ENCODE measurements at places on chromosomes 2 and 18.

DNA sequence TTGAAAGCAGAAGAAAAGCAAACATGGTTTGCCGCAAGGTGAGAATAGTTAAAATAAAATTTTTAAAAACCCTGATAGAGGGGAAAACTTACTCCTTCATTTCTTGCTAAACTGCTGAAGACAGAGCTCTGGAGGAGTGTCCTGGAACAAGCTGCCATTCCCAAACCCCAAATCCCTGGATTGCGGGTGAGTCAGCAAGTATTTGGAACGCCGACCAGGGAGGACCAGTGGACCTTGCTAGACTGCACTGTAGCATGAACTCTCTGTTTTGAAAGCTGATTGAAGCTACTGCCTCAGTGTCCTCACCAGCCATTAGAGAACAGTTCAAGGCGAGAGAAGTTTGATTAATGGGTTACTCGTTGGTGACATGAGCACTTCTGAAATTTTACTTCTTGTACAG, 99.4 kb upstream of the RASGRP3 start:
- peaks cover 12% of the 10 kb centered on the region for H3K27me3 ChIP-seq
- no peaks in the 10 kb centered on the region for H3K36me3 ChIP-seq
- no peak overlapping the region for H3K4me3 ChIP-seq
- no peak overlapping the region for H3K27ac ChIP-seq
- ATAC-seq, result no peak
- no peaks in the 10 kb centered on the region for H3K4me1 ChIP-seq

- H3K27ac ChIP-seq, result no peak overlapping the region
- no peaks in the 10 kb centered on the region for H3K36me3 ChIP-seq
- no peaks in the 10 kb centered on the region for H3K4me1 ChIP-seq
- no peaks in the 10 kb centered on the region for H3K27me3 ChIP-seq
- no peak for ATAC-seq
- H3K4me3 ChIP-seq, result no peak overlapping the region
Measured at GRCh38 chr18:55262021-55262560, 302.8 kb upstream of the CCDC68 start.

DNA sequence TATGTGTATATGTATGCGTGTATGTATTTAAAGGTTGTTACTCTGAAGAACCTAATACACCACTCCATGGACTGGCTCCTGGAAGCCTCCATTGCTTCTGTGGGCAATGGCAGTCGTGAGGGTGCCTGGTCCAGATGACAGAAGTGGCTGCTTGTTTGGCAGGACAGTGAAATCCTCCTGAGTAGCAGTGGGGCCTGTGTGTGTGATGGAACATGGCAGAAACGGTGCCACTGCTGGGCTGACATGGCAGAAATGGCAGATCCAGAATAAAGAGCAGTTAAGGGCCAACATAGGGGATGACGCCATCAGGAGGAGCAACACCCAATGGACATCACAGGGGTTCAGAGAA, 6.1 kb upstream of the CPLX4 start:
- peak; percentile 24 for ATAC-seq
- peaks cover 38% of the 10 kb centered on the region for H3K36me3 ChIP-seq
- no peaks in the 10 kb centered on the region for H3K27me3 ChIP-seq
- no peaks in the 10 kb centered on the region for H3K4me1 ChIP-seq

DNA sequence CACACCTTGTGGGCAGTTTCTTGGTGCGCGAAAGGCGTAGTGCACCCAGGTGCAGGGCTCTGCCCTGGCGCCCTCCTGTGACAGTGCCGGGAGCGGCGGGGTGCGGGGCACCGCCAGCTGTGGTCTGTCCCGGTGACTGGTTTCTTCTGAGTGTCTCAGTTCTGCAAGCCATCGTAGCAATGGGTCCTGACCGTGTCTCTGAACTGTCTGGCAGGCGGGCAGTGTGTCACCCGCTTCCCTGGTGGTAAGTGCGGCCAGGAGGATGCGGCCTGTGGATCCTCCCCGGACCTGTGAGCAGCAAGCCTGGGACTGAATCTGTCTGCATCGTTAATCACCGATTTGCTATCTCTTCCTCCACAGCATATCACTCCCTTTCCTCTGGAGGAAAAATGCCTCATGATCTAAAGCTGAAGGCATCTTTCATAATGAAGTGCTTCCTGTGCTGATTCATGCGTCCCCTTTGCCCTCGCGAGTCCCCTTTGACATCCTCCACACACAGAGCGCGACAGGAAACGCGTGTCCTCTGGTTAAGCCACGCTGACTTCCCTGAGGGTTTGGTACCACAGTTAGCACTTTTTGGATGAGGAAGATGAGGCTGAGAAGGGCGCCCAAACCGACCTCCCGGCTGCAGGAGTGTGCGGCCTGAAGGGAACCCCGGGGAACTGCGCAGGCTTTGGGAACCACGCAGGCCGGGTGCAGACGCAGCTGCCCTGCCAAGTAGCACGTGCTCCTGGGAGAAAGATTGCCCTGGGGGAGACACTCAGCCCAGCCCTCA, 416.0 kb upstream of the HS6ST1 start:
- H3K4me3 ChIP-seq, result no peak overlapping the region
- H3K36me3 ChIP-seq, result no peaks in the 10 kb centered on the region
- H3K4me1 ChIP-seq, result no peaks in the 10 kb centered on the region

- H3K4me3 ChIP-seq, result no peak overlapping the region
- no peaks in the 10 kb centered on the region for H3K27me3 ChIP-seq
- H3K4me1 ChIP-seq, result no peaks in the 10 kb centered on the region
- H3K36me3 ChIP-seq, result no peaks in the 10 kb centered on the region
Measured at GRCh38 chr2:107322416-107322815, 436.4 kb upstream of the ST6GAL2 start.

DNA sequence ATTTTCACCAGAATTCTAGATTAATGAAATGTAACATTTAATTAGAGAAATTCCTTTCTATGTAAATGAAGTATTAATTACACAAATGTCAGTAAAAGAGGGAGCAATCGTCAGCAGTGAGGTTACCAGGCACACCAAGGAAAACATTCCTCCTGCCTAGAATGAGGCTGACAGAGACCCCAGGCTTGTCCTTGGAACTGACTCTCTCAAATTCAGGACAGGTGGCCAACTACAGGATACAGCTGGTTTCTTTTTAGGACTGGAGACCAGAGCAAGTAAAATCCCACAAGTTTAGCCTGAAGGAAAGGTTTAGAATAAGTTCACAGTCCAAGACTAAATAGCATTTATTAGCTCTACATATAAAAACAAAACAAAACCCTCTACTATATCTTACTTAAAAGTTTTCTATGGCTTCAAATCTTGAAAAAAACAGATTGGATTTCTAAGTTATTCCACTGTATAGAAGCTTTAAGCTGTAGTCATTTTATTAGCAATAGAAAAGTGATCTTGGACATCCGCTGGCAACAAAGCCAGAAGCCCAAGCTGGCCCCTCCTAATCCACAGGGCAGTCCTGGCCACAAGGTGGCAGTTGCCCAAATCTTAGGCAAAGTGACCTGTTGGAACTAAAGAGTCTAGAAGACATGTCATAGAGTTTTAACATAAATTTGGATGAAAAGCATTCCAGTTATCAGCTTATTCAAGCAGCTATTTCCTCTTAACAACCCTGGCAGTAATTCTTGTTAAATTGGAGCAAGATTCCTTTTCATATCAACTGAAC, 81.0 kb downstream of the SP3 start:
- ATAC-seq, result no peak
- no peaks in the 10 kb centered on the region for H3K4me1 ChIP-seq
- H3K27me3 ChIP-seq, result peaks cover 14% of the 10 kb centered on the region

DNA sequence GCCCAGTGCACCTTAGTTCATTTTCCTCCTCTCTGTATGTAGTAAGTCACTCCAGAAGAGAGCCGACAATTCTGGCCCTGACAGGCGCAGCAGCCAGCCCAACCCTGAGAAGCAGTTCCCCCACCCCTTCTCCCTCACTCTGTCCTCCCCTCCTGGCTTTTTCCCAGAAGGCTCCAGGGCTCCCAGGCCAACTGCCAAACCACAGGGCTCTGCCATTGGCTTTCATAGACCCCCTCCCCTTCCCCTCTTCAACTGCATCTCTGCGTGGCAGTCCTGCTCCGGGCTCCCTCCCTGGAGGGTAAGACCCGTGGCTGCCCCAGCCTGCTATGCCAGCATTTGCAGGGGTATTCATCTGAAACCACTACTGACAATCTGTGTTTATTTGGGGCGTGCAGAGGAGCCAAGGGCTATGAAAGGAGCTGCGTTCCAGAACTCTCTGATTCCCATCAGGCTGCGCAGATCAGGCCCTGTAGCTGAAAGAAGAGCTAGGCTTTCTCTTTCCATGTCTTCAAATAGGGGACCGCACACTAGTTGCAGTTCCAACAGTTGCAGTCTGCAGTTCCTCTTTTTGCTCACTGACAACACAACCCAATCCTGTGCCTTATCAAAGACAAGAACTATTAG, 388.6 kb upstream of the TNP1 start:
- no peaks in the 10 kb centered on the region for H3K4me1 ChIP-seq
- H3K36me3 ChIP-seq, result no peaks in the 10 kb centered on the region
- ATAC-seq, result no peak
- no peak overlapping the region for H3K4me3 ChIP-seq

GRCh38 chr2:229686122-229686919, 28.0 kb downstream of the DNER start:
- H3K27ac ChIP-seq, result no peak overlapping the region
- peaks cover 32% of the 10 kb centered on the region for H3K27me3 ChIP-seq
- ATAC-seq, result no peak
- H3K4me1 ChIP-seq, result no peaks in the 10 kb centered on the region
- no peak overlapping the region for H3K4me3 ChIP-seq
- no peaks in the 10 kb centered on the region for H3K36me3 ChIP-seq

DNA sequence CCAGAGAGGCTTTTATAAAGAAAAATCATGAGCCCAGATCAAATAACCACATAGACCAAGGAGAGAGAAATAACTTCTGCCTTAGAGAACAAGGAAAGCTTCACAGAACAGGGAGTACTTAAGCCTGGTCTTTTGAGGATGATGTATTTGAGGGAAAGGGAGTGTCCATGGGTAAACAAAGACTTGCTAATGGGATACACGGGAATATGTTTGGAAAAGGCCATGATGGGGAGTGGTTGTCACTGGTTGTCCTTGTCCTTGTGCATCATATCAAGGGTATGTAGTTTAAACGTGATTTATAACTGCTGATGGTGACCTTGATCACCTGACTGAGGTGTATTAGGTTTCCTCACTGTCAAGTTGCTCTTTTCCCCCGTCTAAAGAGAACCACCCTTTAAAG, 169.9 kb downstream of the FAM210A start:
- ATAC-seq, result no peak
- no peak overlapping the region for H3K4me3 ChIP-seq
- no peak overlapping the region for H3K27ac ChIP-seq
- H3K27me3 ChIP-seq, result no peaks in the 10 kb centered on the region

GRCh38 chr2:237090906-237091305, 5.2 kb downstream of the COPS8 start:
- no peak overlapping the region for H3K4me3 ChIP-seq
- H3K27me3 ChIP-seq, result no peaks in the 10 kb centered on the region
- ATAC-seq, result no peak
- no peak overlapping the region for H3K27ac ChIP-seq
- peaks cover 80% of the 10 kb centered on the region for H3K36me3 ChIP-seq
- no peaks in the 10 kb centered on the region for H3K4me1 ChIP-seq

GRCh38 chr2:7633566-7634153, 716.4 kb downstream of the RNF144A start:
- no peaks in the 10 kb centered on the region for H3K27me3 ChIP-seq
- H3K36me3 ChIP-seq, result no peaks in the 10 kb centered on the region
- H3K4me1 ChIP-seq, result no peaks in the 10 kb centered on the region

DNA sequence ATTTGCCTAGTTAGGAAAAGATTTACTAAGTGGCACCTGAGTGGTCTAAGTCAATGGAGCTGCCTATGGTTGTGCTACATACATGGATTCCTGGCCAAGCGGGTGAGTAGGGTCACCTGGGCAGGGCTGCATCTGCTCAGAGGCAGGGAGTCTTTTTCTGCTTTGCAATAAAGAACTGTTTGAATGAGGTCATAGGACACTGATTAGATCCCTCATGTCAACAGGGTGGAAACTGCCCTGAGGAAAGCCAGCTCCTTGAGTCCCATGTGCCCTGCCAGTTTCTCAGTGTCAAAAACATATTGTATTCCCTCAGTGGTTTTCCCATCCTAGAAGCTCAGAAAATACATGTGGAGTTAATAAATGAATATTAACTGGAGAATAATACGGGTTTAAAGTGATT, 4.6 kb downstream of the LAMA3 start:
- no peak overlapping the region for H3K27ac ChIP-seq
- no peak overlapping the region for H3K4me3 ChIP-seq
- peaks cover 21% of the 10 kb centered on the region for H3K27me3 ChIP-seq
- ATAC-seq, result no peak
